ENCODE measurements at places on chromosomes 7 and 10.
A peak's percentile ranks its signal among the peaks of the same experiment; 100 is the strongest.

- DNase-seq: peak; percentile 98
Observed at GRCh38 chr7:471866-472639, 47.6 kb downstream of the PDGFA start.

GRCh38 chr10:113434950-113435349, 117.9 kb upstream of the HABP2 start:
- no peak for DNase-seq

DNA sequence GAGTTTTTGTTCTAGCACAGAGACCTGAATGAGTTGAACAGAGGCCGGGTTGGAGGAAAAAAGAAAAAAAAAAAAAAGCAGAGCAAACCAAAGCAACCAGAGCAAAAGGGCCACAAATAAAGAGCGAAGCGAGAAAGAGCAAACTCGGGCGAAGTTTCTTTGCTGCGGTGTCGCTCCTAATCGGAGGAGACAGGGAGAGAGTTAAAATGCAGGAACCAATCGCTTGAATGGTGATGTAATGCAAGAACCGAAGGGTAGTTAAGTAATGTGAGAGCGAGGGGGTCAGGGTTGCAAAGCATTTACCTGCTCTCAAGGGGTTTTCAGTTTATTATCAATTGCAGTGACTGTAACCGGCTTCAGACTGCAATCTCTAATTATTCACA, 271.7 kb downstream of the TRIL start:
- peak; percentile 80 for DNase-seq

DNA sequence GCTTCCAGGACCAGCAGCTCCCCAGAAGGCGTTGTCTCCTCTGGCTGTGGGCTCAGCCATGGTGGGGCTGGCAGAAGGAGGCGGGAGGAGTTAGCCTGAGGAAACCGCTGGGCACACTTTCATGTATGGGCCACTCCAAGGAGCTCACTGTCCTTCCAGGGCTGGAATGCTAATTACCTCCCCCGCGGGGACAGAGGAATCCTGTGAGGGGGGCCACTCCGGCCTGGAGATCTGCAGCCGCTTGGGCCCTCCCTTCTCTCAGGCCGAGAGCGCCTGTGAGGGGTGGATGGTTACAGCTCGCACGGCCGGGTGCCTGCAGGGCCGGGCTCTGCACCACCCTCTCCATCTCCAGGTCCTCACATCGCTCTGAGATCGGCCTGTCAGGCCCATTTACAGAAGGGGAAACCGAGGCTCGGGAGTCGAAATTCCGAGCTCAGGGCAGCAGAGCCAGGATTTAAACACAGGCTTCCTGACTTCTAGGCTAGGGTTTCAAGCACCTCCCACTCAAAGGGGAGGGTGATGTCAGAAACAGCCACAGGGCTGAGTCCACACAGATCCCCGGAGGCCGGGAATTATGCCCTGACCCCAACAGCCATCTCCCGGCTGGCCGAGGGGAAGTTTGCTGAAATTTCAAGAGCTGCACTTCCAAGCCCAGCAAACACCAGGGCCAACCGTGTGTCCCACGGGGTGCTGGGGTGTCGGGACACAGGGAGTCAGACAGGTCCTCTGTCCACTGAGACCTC, 59.1 kb downstream of the PDGFA start:
- peak; percentile 58 for DNase-seq

DNA sequence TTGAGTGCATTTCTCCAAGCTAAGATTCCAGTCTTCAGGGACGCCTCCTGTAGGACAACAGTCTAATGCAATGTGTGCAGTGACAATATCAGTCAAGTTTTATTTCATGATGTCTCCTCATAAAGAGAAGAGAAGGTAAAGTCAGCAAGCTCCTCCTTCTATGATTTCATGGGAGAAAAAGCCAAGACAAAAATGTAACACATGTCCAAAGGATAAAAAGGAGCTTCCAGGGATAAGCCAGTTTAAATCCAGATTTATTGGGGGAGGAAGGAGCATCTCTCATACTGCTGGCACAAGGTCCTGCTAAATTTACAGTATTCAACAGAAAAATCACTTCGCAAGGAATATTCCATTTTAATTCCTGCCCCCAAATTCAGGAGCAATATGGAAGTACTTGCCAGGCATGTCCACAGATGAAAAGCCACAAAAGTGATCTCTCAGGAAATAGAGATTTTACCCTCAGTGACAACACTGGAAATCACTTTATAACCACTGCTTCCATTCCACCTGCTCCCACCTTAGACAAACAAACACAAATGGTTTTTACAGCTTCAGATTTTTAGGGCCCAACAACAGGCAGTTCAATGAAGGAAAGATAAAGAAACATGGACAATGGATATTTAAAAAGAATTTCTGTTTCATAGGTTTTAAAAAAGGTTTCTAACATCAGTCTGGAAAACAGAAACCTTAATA, 677.5 kb upstream of the C7orf33 start:
- no peak for DNase-seq

DNA sequence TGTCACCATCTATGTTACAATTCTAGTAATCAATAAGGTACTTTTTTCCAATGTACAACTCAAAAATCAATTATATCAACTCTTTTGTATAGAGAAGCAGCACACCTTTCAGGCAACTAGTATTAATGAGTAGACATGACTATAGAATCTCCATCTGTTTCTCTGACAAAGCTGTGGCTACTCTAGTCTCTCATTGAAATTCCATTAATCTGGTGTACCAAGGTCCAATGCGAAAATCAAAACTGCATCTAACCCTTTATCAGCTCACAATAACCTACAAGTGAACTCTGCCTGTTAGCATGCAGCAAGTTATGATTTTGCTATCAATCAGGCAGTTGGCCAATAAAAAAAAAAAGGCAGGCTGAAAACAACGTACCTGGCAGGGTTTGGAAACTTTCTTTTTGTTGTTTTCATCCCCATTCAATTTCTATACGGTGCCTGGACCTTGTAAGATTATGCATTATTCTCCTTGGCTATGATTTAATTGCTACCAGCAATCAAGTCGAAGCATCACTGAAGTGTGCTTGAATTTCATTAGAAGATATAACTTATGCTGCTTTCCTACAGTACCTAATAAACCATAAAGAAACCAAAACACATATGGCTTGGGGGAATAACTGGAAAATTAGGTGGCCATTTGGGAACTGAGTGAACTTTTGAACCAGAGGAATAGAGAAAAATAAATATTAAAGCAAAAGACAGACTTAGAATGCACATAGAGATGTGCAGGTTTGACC, 23.2 kb downstream of the SKAP2 start:
- no peak for DNase-seq

DNA sequence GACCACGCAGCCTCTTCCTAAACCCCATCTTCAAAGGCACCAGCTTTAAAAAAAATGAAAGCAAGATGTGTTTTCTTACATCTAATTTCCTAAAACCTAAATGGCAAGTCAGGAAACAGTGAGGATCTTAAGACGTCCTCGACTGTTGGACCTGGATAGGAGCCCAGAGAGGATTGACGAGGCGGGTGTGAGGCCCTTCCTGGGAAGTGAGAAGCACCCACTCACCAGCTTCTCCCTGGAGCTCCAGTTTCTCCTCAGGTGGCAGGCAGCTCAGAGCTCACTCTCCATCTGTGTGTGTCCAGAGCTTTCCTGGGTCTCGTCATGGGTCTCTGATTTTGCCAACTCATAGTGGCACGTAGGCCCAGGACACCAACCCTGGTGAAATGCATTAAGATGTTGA, 614.0 kb upstream of the AUTS2 start:
- DNase-seq: no peak

Data from fibroblast of pulmonary artery (primary cell).